GM23338 (cell line): ENCODE measurements at places on chromosomes 1 and 21. TPM values are rescaled to one million over a fixed set of nuclear protein-coding genes. Genes with fewer than 3 reads are reported as not detected.

DNA sequence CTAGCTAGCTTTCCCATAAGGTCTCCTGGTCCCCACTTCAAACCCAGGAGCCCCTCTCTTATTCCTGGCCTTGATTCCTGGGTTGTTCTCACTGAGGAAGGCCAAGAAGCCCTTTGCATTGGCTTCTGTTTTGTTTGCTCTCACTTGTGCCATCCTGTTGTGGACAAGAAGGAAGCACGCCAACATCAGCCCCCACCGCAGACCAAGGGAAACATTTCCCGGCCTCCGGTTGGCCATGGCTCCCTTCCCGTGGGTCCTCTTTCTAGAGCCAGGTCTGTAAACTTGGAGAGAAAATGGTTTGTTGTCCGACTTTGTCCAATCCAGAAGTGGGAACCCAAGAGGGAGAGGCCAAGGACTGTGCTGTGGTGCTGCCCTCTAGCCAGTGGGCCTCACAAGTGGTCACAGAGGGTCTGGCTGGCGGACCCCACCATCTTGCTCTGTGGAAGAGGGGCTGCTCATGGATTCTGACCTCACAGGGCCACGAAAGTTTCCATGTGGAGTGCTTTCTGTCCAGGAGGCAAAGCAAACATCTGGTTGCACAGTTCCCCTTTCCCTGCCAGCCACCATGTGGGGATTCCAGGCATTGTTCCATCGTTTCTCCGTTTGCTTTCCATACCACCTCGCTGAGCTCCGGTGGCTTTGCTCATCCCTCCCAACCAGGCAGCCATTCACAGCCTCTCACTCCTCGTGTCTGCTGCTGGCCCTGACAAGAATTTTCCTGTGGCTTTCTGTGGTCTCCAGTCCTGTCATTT lies 18.9 kb upstream of the TENT5C start:
- no peak for DNase-seq

PEAR1 gene
- total RNA-seq, result 0.28 and 0.47 TPM in 2 replicates

GRCh38 chr1:10152709-10153284 lies 57.6 kb upstream of the KIF1B start:
- peak; percentile 76 for DNase-seq

ETV3L gene
- total RNA-seq, result not detected in 2 replicates

- DNase-seq, result no peak
These were observed 137.6 kb downstream of the GPATCH2 start for GRCh38 chr1:217493290-217493689.

- DNase-seq, result peak; percentile 74
These were observed 20.7 kb upstream of the LAX1 start for GRCh38 chr1:203744075-203744972.

BEST4 gene
- total RNA-seq, result 0.58 and 0.63 TPM in 2 replicates
